ENCODE measurements at places on chromosomes 11 and 22.

DNA sequence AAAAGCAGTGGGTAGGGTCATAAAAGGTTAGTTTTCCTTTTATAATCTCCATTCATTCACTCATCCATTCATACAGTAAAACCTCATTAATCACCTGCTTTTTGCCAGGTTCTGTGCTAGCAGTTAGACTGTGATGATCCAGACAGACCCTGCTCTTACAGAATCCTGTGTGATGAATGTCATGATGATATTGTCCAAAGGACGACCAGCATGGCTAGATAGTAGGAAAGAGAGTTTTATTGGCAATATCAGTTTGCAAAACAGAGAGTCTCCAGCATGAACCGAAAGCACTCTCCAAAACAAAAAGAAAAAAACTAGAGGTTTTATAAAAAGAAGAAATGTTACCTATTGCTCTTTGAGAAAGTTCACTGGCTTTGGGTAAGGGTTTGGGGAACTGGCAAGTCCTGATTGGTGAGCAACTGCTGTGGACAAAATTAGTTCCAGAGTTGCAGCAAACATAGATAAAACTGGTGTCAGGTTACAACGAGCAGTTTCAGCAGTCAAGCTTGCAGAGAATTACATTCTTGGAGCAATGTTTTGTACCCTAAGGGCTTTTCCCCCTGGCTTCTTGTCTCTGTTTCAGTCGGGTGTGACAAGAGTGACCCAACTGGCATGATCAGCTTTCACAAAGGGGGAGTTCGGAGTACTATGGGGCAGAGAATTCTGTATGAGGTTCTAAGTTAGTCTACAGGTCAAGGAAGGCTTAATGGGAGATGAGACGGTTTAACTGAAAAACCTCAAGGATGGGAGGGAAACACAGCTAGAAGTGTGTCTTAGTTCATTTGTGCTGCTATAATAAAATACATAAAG lies 58.3 kb downstream of the HSD17B12 start:
- DNase-seq = no peak

- DNase-seq = no peak
These were observed 2.6 kb upstream of the P2RY2 start for GRCh38 chr11:73215191-73216134.

DNA sequence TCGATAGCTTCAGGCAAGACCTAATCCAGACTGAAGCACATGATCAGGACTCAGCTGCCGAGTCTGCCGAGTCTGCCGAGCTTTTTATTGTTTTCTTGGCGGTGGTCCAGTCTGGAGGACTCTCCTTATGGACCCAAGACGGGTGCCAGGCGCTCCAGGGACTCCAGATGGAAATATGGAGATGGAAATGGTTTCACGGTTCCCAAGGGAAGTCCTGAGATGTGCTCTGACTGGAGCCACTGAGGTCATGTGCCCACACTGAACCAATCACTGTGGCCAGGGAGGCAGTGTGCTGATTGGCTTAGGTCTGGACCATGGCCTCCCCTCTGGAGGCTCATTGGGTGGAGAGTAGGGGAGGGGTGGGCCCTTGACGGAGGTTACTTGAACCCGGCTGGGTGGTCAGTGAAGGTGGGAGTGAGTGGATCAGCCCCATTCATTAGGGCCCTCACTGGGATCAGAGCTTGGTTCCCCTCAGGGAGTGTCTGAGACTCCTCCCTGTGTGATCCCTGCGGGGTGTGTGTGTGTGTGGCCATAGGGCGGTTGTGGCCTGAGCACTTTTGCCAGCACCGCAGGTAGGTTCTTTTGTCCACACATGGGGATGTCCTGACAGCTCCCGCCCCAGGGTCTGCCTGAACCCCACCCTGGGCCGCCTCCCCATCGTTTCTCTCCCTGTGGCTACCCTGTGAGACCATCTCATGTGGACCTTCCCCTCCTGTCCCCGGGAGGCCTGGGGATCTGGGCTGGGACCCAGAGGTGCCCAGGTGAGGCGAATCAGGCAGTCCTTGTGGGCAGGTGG lies 14.0 kb downstream of the RPS6KA4 start:
- DNase-seq = no peak

DNA sequence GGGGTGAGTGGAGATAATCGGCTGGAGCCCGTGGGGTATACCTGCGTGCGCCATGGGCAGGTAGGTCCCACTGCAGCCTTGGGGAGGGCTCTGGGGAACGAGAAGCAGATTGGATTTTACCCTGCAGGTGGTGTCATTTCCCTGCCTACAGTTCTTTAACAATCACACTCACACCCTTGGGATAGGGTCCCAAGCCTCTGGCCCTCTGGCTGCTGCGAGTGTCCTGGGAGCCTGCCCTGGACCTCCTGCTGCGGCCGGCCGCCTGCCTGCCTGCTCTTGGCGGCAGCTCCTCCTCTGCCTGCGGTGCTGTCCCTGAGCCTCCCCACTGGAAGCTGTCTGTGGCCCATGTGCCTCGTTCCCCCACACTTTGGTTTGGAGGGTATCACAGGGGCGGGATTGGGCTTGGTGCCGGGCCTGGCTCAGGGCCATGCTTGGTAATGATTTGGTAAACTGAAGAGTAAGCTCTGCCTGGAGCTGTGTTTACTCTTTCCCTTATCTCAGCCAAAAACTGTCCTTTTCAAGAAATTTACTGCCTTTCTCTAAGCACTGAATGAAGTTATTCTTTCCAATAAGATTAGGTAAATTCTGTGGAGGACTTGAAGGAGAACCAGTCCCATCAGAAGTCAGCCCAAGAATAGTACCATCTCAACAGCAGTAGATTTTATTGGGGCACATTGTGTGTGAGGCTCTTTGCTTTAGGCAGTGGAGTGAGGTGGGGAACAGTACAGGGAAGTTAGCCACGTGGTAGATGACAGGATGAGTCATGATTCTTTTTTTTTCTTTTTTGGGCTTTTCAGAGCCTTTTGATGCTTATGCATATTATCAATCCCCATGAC lies 53.7 kb downstream of the TBC1D22A start:
- DNase-seq = no peak

DNA sequence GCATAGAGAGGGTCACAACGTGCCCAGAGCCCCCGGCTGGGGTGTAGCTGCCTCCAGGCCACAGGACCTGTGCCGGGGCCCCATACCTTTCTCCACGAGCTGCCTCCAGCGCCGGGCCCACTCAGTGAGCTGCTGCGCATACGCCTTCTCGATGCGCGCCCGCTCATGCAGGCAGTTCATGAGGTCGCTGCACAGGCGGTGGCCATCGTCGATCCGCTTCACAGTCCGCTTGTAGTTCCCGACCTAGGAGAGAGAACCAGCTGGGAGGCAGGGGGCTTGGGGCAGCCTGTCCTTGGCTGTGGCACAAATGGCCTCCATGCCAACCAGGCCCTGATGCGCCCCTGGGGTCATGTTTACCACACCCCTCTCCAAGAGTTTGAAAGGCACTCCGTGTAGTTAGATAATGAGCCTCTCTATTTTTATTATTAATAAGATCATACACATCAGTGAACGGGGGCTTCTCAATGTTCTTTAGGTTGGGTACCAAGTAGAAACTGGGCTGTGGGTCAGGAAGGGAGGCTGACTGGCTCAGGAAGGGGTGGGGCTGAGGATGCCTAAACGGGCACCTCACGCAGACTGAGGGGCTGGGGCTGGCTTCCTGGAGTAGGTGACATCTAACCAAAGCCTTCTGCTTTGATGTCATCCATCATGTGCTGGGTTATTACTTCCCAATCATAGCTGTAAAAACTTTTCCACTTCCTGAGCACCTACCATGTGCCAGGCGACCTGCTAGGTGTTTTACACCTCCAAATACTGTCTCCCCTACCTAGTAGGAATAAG lies 36.5 kb upstream of the ARFGAP3 start:
- DNase-seq = no peak

GRCh38 chr22:38755155-38755910 lies 465 bp downstream of the SUN2 start:
- peak; percentile 55 for DNase-seq

DNA sequence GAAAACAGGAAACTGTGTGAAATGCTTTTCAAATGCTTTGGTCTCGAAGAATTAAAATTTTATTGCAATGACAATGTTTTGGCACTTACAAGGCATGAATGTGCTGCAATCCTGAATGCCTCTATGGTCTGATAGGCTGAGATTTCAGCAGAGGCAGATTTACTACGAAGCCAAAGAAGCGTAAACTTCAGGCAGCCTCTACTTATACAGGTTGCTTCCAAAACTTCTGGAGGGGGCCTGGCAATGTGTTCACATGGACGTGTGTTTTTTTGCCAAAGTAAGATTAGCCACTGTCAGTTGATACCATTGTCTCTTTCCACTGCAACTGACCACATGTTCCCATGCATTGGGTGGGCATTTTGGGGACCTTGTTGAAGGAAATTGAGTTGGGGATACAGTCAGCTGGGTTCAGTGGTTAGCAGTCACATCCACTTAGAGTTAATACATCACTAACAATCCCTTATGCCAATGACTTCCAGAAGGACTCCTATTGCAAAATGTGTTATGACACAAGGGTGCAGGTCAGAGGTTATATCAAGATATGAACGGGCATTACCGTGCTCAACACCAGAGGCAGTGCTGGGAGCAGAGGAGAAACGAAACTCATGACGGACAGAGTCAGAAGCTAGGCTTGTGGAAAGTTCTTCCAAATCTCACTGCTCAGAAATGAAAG lies 48.8 kb downstream of the ABTB2 start:
- no peak for DNase-seq

Data from cortex of kidney (tissue), 1 donor.